ENCODE measurements at places on chromosomes 3 and 15.

DNA sequence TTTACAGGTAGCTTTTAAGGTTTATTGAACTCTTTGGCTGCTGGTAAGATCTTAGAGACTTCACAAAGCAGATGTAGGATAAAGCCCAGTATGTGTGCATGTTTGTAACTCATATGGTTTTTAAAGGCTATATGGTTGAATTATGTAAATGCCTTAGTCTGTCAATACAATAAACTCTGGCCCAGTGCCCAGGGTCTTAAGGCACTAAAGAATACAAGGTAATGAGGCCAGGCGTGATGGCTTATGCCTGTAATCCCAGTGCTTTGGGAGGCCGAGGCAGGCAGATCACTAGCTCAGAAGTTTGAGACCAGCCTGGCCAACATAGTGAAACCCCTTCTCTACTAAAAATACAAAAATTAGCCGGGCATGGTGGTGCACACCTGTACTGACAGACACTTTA lies 170.3 kb upstream of the CGNL1 start:
- no peaks in the 10 kb centered on the region for H3K4me1 ChIP-seq
- H3K27ac ChIP-seq, result no peak overlapping the region
- no peak overlapping the region for H3K4me3 ChIP-seq
- H3K36me3 ChIP-seq, result no peaks in the 10 kb centered on the region
- no peaks in the 10 kb centered on the region for H3K27me3 ChIP-seq

DNA sequence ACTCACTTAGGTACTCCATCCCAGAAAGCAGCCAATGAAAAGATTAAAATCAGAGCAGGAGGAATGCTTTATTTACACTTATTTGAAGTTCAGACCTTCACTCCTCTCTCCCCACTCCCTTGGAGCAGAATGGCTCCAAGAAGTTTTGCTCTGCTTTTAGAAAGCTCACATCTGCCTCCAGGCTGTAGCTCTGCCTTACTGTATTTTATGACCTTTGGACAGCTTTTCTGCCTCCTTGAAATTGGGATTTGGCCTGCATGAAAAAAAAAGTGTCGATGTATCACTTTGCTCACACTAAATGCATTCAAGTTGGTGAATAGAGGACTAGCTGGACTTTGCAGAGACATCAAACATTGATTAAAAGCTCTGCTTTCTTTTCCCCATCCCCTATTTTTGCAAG lies 95.3 kb downstream of the SLC9A9 start:
- no peak overlapping the region for H3K27ac ChIP-seq
- no peak overlapping the region for H3K4me3 ChIP-seq
- H3K4me1 ChIP-seq, result peaks cover 38% of the 10 kb centered on the region
- no peaks in the 10 kb centered on the region for H3K27me3 ChIP-seq

GRCh38 chr3:186400662-186401061 lies 38.6 kb upstream of the DGKG start:
- no peak overlapping the region for H3K27ac ChIP-seq
- no peaks in the 10 kb centered on the region for H3K36me3 ChIP-seq
- H3K27me3 ChIP-seq, result no peaks in the 10 kb centered on the region
- H3K4me1 ChIP-seq, result no peaks in the 10 kb centered on the region

GRCh38 chr3:116002235-116002634 lies 378.9 kb downstream of the GAP43 start:
- H3K36me3 ChIP-seq, result no peaks in the 10 kb centered on the region
- H3K4me1 ChIP-seq, result no peaks in the 10 kb centered on the region
- H3K4me3 ChIP-seq, result no peak overlapping the region
- H3K27me3 ChIP-seq, result no peaks in the 10 kb centered on the region
- H3K27ac ChIP-seq, result no peak overlapping the region

DNA sequence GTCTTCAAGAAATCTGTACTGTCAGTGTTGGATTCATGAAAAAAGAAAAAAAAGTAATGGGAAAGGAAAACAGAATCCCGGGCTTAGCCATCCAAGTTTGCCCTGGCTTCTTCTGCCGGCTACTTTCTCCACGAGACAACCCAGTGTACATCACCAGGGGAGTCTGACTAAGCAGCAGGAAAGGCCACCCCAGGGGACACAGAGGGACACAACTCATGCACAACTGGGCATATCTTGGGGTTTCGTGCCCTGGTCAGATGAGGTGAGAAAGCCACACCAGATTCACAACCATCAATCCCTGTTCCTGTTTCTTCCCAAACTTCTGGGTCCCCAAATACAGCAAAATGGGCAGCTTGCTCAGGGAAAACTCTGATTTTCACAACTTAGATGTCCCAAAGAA lies 33.2 kb downstream of the ADAMTS17 start:
- no peak overlapping the region for H3K27ac ChIP-seq
- H3K27me3 ChIP-seq, result no peaks in the 10 kb centered on the region
- H3K4me1 ChIP-seq, result no peaks in the 10 kb centered on the region

DNA sequence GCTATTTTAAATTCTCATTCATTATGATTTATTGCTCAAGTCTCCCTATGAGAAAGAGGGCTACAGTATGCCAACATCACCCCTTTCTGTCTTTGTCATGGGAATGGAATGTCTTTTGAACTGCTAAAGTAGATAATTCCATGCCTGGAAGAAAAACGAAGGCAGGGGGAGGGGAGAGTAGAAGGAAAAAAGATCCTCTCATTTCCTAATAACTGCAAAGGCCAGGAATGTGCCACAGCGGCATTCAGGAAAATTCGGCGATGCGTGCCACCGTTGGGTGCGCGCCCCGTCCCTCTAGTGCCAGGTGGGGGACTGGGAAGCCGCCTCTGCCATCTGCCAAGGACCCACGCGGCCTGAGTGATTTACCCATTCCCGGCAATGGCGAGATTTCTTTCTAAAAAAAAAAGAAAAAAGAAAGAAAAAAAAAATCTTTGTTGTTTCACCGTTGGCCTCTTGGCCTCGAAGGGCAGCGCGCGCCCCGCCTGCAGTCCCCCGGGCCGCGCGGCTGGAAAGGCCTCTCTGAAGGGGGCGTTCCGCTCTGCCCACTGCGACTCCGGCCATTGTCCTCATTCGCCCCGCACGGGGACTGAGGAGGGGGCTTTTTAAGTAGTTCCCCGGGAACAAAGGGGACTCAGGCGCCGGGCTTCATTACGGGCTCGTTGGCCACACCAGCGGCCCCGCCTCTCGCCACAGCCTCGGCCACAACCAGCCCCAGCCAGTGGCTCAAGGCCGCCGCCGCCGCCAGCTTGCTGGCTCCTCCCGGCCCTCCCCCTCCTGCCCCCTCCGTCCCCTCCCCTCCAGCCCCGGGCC lies 54.5 kb downstream of the CPN2 start:
- DNase-seq, result no peak
- no peak overlapping the region for H3K4me3 ChIP-seq
- H3K36me3 ChIP-seq, result no peaks in the 10 kb centered on the region
- no peak overlapping the region for H3K27ac ChIP-seq
- H3K27me3 ChIP-seq, result no peaks in the 10 kb centered on the region
- peaks cover 11% of the 10 kb centered on the region for H3K4me1 ChIP-seq

- DNase-seq, result no peak
- no peaks in the 10 kb centered on the region for H3K27me3 ChIP-seq
- no peak overlapping the region for H3K4me3 ChIP-seq
- H3K27ac ChIP-seq, result no peak overlapping the region
These were observed 321.0 kb downstream of the NTRK3 start for GRCh38 chr15:87935583-87935982.

GRCh38 chr3:190492966-190493365 lies 20.9 kb upstream of the IL1RAP start:
- H3K27ac ChIP-seq, result no peak overlapping the region
- H3K4me3 ChIP-seq, result no peak overlapping the region
- no peak for DNase-seq
- no peaks in the 10 kb centered on the region for H3K27me3 ChIP-seq
- no peaks in the 10 kb centered on the region for H3K4me1 ChIP-seq

DNA sequence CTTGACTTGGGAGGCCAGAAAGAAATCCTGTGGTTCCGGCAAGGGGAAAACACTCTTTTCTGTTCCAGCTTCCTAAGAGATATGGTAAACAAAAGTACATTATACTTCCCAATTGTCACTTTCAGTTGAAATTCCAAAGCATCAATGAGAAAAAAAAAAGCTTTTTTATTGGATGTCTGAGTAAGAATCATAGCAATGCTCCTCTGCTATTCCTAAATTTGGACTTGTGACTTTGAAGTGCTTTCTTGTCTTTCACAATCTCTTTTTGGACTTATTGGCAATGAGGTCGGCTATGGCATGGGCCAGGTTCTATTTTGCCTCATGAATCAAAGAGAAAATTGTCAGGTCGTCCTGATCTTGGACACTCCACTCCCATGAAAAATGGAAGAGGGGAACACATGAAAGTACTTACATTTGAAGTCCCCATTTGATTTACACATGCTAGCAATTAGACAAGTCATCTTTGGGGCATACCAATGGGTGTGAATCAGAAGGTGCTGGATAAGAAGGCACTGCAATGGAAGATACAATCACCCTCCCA lies 170.5 kb downstream of the GREM1 start:
- H3K27ac ChIP-seq, result no peak overlapping the region
- H3K4me3 ChIP-seq, result no peak overlapping the region
- H3K4me1 ChIP-seq, result no peaks in the 10 kb centered on the region
- H3K27me3 ChIP-seq, result no peaks in the 10 kb centered on the region

GRCh38 chr3:132180337-132180791 lies 136.8 kb upstream of the ACP3 start:
- no peak overlapping the region for H3K27ac ChIP-seq
- peaks cover 3% of the 10 kb centered on the region for H3K4me1 ChIP-seq
- H3K36me3 ChIP-seq, result no peaks in the 10 kb centered on the region
- no peak overlapping the region for H3K4me3 ChIP-seq
- no peak for DNase-seq

Measured in CD4-positive, alpha-beta memory T cell (primary cell).